ENCODE measurements at places on chromosomes 2 and 18.
A peak's percentile ranks its signal among the peaks of the same experiment; 100 is the strongest.

GRCh38 chr2:237888389-237888788 is 29.0 kb downstream of the RAMP1 start:
- no peak for DNase-seq

GRCh38 chr18:2656981-2657512 is 1.5 kb downstream of the SMCHD1 start:
- DNase-seq: no peak

GRCh38 chr2:145723872-145724271 is 1204.0 kb upstream of the ZEB2 start:
- no peak for DNase-seq

- no peak for DNase-seq
Measured at GRCh38 chr18:65206551-65207260, 544.1 kb upstream of the CDH7 start.

- no peak for DNase-seq
Measured at GRCh38 chr2:8441986-8442385, 239.9 kb upstream of the ID2 start.

DNA sequence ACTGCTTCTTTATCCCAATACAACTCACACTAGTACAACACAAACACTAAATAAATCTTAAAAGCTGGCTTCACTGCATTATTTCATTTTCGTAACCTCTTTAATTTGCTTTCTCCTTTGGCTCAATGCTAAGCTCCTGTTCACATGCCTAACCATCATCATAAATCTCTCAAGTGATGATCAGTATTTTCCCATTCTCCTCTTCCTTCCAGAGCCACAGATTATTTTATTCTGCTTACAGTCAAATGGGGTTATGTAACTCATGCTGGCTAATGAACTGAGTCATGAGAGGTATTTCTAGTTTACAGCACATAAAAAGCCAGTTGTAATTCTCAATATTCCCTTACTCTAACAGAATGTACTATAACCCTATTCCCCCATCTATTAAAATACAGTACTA is 350.4 kb upstream of the ZC3H15 start:
- no peak for DNase-seq

DNA sequence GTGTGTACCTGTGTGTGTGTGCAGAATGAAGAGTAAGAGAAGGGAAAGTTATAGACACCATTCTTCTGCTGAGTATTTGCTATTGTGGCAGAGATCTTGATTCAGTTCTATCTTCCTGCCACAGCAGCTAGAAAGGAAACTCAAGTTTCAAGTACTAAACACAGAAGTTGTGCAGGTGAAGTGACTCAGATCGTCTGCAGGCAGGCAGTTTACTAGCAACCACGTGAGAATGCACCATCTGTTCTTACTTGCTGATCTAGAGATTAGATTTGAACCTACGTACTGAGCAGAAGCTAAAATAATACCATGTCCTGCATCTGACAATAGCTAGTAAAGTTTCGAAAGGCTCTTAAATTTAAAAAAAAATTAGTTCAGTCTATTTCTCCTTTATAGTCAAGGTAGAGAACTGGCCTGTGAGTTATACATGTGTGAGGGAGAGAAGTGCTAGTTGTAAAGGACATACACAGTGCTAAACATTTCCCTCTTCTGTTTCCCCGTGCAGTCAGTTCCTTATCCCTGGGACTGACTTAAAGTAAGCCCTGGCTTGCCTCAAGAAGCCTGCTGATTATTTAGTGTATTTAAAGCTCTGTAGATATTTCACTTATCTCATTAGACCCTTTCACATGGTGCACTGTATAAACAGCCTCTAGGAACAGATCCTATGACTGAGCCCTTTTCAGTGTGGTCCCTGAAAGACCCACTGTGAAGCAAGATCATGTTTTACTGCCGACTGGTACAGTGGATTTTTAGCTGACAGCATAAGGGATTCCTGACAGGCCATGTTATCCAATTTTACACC is 45.0 kb downstream of the SLC38A11 start:
- peak; percentile 60 for DNase-seq

- no peak for DNase-seq
Measured at GRCh38 chr2:128786316-128786715, 467.6 kb upstream of the HS6ST1 start.

- no peak for DNase-seq
Measured at GRCh38 chr2:106867196-106867953, 18.6 kb downstream of the ST6GAL2 start.

DNA sequence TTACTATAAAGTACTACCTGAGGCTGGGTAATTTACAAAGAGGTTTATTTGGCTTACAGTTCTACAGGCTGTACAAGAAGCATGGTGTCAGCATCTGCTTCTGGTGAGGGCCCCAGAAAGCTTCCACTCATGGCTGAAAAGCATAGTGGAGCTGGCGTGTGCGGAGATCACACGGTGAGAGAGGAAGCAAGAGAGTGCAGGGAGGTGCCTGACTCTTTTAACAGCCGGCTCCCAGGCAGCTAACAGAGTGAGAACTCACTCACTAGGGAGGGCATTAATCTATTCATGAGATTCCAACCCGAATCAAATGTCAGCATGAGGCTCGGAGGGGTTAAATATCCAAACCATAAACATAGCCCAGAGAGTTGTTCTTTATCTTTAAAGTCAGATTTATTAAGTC is 117.3 kb downstream of the LDLRAD4 start:
- DNase-seq: no peak

DNA sequence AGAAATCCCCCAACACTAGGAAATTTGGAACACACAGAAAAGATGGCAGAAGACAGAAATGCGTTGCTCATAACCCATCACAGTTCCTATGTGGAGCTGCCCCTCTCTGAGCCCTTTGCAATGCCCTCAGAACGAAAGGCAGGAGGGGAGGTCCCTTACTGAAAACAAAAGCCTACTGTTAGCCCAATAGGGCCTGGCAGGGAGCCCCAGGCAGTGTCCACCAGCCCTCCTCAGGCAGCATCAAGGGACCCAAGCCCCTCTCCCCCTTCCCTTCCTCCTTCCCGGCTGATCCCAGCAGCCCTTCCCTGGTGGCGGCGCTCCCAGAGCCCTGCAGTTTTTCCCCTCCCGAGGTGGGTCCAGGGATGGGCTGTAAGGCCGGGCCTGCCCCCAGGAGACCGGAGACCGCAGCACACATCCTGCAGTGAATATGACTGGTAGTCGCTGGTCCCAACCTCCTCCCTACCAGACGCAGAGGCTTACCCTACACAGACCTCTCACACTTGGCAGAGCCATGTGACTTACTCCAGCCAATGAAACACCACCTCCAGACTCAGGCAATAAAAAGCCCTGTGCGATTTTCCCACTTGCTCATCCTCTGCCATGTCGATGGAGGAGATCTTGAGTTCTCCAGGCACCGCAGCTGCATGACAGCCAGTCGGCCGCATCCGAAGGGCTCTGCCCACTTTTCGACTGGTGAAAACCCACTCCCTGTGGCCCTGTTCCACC is 19.4 kb upstream of the DUSP2 start:
- peak; percentile 89 for DNase-seq

- no peak for DNase-seq
Measured at GRCh38 chr2:170739507-170740046, 24.4 kb downstream of the SP5 start.

DNA sequence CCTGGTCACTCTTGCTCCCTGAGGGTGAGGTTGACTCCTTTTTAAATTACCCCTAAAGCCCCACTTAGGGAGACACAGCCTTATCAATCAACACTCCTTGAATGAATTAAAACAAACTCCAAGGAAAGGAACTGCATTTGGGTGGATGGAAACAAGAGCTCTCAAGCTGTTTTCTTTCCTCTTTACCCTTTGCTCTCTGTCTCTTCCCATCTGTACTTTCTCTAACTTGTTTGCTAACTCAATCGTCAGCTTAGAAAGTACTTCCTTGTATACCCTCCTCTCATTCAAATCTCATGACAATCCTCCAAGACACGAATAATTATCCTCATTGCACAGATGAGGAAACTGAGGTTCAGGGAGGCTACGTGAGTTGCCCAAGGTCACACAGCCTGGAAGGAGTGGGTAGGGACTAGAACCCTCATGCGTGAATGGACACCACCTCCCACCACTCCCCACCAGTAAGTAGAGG is 32.7 kb downstream of the ZFP36L2 start:
- DNase-seq: no peak

GRCh38 chr2:188786368-188786841 is 187.8 kb upstream of the COL3A1 start:
- DNase-seq: no peak

DNA sequence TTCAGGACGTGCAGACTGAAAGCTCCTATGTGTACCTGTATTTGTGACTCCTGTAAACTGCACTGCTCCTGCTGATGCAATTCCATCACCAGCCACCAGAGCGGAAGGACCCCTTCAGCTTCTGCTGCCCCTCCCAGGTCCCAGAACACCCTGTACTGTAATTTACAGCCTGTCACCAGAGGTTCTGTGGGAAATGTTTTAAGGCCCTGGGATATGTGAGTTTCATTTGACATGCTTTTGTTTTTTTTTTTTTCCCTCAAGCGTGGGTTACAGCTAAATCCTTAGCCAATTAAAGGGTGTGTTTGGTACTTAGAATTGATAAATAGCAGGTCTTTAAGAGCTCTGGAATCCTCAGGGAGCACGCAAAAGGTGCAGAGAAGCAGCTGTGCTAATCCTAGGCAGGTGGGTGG is 79.4 kb downstream of the KCTD1 start:
- DNase-seq: peak; percentile 8

DNA sequence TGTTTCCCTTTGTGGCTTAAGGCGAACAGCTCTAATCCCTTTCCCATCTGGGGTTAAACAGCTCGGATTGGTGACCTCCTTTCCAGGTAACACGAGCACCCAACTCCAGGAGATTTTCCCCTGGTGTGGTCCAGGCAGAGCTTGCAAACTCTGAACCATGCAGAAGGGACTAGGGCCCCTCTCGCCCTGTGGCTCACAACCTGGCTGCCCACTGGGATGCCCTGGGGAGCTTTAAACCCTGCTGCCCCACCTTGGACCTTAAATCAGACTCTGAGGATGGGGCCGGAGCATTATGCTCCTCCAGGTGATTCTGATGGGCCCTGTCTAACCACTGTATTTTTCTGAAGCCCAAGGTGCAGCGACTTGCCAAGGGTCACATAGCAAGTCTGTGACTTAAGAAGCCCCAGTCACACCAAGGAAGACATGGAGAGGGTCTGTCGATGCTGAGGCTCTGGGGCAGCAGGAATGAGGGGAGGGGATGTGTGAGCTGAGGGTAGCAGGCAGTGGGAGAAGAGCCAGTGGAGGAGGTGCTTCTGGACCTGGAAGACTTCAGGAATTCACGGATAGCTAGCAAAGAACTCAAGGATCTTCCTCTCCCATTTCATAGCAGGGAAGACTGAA is 5.9 kb downstream of the ARID5A start:
- DNase-seq: no peak

DNA sequence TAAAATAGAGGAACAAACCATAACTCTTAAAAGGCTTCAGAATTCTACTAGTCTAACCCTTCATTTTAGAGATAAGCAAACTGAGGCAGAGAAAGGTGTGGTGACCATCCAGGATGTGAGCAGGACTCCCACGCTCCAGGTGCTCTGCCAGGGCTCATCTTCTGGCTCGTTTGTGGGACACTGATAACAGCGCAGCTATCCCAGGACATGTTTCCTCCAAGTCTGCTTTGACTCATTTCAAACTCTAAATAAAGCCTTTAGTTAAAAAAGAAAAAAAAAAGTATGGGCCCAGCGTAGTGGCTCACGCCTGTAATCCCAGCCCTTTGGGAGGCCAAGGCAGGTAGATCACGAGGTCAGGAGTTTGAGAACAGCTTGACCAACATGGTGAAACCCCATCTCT is 28.4 kb downstream of the CNRIP1 start:
- DNase-seq: no peak

- no peak for DNase-seq
Measured at GRCh38 chr18:80254971-80255500, 7.7 kb upstream of the PARD6G start.

GRCh38 chr2:233011268-233011650 is 1.8 kb downstream of the NGEF start:
- no peak for DNase-seq

- no peak for DNase-seq
Measured at GRCh38 chr18:47577520-47577919, 326.1 kb upstream of the SKOR2 start.

DNA sequence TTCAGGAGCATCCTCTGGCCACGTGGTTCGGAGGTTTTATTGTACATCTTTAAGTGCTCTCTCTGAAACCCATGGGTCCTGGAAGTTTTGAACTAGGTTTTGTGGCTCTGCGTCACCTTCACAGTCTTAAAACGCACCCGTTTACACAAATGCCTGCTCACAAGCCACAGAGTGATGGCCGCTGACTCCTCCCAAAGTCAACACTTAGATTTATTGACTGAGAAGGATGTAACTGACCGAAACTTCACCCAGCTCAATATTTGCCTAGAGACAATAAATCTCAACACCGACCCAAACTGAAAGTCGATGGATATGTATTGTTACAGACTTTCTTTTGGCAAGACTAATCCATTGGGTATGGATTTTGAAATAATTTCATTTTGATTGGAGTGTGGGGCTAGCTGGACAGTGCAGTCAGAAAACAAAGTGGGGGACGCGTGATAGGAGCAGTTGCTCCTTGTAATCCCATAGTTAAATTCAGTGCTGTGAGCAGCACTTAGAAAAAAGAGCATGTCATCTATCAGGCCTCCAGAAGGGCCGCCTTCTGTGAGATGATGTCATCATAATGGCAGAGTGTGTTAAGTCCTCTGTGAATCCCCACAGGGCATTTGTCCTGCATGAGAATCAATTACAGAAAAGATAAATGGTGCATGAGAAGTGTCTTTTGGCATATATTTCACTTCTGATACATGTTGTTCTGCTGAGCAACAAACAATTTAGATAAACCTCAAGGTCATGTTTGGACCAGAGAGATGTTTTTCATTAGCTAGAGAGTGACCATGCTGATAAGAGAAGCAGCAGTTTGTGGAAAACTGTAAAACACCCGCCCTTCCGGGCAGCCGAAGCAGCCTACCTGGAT is 183.7 kb downstream of the INO80D start:
- no peak for DNase-seq

GRCh38 chr2:103594823-103595222 is 833.0 kb downstream of the TMEM182 start:
- DNase-seq: no peak

GRCh38 chr2:23629772-23630480 is 244.9 kb downstream of the KLHL29 start:
- DNase-seq: no peak

- no peak for DNase-seq
Measured at GRCh38 chr2:85840091-85840490, 48.7 kb downstream of the ST3GAL5 start.

GRCh38 chr18:62152844-62153243 is 34.0 kb downstream of the PIGN start:
- no peak for DNase-seq

DNA sequence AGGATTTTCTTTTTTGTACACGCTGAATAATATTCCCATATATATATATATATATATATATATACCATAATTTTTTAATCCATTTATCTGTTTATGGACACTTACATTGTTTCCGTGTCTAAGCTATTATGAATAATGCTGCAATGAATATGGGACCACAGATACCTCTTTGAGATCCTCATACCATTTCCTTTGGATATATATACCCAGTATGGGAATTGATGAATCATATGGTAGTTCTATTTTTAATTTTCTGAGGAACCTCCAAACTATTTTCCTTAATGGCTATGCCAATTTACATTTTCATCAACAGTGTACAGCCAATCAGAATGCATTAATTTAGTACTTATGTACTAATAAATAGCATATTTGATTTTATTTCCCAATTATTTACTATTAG is 53.1 kb downstream of the MERTK start:
- DNase-seq: no peak

- DNase-seq: peak; percentile 72
Measured at GRCh38 chr2:8475349-8476031, 206.4 kb upstream of the ID2 start.

- no peak for DNase-seq
Measured at GRCh38 chr2:235413064-235413463, 80.8 kb upstream of the AGAP1 start.
